ENCODE measurements at places on chromosomes 12 and 14.

DNA sequence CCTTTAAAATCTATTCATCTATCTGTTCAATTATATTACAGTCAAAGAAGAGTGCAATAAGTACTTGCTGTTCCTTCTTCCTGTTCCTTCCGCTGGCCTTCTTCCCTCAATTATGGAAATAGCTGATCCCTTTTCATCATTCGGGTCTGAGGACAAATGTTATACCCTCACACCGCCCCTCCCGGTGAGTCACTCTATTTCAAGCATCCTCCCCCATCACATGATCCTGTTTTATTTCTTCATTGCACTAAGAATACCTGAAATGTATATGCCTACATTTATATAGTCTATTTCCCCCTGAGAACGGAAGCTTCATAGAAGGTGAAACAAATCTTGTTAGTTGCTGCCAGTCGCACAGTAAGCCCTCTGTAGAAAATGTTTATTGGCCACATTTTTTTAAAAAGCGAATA lies 2.5 kb downstream of the SLC38A1 start:
- DNase-seq = peak; percentile 52

DNA sequence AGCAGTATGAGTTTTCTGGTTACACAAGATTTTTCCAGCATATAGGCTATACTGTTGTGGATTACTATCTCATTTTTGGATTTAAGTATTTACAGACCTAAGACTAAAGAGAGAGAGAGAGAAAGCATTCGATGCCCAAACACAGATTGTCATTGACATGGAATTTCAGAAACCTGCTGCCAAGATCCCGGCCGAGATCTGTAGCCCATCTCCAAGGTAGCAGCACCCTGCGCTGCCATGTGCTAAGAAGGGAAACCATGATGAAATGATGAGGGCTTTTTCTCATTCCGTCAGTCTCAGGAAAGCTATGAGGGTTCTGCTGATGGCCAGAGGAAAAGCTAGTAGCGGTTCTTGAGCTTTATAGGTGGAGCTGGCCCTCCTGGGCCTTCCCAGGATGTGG lies 135.6 kb upstream of the EVL start:
- DNase-seq = no peak

DNA sequence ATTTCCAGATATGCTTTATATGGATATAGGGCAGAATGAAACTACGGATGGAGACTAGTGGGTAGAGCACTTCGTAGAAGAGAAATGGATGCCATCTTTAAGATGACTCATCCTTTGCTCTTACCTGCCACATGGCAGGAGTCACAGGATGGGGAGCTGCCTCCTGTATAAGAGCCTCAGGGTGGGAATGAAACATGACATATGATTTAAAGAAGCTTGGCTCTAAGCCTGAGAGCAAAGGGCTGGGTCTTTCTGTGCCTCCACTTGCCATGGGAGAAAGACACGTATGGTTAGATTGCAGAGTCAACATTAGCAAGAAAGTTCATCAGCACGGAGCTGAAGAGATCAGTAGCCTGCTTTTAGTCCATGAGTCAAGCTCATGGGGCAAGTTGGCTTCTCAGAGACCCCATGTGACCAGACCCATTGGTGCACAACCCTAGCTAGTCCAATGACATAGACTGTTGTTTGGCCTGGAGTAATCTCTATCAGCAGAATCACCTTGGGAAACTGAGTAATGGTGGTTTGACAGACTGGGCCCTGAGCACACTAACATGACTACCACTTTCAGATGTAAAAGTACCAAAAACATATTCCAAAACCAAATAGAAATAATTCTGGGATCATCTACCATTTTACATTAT lies 38.1 kb upstream of the IL22 start:
- DNase-seq = no peak

GRCh38 chr14:92549105-92549858 lies 35.7 kb downstream of the RIN3 start:
- no peak for DNase-seq

DNA sequence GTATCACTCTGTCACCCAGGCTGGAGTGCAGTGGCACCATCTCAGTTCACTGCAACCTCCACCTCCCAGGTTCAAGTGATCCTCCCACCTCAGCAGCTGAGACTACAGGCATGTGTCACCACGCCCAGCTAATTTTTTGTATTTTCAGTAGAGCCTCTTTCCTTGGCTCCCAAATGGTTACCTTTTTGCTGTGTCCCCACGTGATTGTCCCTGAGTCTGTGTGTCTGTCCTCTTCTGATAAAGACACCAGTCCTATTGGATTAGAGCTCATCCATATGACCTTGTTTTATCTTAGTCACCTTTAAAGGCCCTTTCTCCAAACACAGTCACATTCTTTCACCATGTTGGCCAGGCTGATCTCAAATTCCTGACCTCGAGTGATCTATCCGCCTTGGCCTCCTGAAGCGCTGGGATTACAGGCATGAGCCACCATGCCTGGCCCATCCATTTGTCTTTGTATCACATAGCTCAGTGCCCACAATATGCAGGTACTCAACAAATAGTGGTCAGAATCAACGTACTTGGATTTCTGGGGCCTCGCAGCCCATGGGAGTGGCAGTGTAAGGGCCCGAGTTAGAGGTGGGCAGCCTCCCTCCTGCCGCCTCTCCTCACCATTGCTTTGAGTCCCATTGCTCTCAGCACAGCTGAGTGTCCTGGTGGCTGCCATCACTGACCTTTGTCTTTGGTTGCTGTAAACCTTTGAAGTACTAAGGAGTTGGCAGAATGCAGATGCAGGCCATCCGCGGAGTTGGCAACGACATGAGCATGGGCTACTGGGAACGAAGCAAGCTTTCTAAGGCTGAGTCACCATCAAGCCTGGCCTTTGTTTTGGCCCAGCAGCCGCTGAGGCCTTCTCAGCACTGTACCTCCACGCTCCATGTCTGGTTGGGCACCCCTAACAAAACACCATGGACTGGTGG lies 9.3 kb downstream of the TPCN1 start:
- DNase-seq = no peak

GRCh38 chr12:10194160-10194670 lies 15.4 kb downstream of the TMEM52B start:
- DNase-seq = no peak

DNA sequence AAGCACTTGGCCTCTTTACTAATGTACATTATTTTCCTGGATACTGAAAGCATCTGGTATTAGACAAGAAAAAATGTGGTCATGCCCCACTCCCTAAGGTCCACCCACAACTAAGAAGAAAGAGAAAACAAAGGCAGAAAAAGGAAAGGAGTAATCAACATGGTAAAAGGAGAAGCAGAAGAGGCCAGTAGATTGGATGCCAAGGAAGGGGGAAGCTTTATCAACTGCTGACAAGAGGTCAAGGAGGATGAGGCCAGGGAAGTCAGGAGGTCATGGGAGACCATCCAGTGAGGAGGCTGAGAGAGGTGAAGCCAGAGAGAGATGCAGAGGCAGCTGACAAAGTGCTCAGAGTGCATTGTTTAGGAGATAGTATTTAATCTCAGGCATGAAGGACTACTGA lies 383.5 kb downstream of the ZFP36L1 start:
- DNase-seq = no peak

- DNase-seq = peak; percentile 13
These were observed 291.7 kb downstream of the RAD51B start for GRCh38 chr14:68111097-68111852.

DNA sequence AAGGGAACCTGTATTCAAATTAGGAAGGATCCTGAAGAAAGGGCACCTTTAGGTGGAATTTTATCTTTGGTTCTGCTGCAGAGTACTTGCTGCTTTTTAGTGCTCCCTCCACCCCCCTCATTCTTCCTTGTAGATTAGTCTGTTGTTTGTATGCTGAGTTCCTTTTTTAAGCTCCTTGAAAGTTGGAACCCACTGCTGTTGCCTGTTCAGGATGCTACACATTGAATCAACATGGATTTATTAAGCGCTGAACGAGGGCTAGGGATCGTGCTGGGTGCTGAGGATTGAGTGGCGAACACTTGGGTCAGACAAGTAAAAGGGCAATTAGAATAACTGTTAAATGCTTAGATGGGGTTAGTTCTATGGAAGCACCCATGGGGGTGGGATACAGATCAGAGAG lies 884 bp upstream of the AMN1 start:
- DNase-seq = no peak

DNA sequence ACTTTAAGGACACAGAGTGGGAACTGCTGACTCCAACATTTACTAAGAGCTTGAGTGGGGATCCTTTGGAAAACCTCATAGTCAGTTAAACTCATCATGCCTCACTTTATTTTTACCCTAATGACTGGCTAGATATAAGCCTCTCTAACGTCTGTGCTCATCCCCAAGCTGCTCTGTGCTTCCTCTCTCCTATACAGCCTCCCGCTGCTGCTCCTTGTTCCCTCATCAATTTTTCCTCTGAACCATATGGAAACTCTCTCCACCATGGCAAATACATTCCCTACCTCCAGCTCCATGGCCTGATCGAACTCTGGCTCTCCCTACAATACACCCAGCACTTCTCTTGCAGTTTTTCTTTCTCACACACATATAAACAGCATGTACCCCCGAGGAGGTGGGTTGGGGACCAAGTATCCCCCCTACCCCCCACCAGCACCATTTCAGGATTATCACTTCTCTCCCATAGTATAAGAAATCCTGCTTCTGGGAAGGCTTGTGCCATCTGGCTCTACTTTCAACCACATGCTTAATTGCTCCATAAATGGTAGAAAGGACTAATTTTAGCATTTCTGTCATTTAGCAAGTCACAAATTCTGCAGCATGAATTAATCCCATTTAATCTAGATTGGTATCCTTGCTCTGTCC lies 39.2 kb upstream of the DYRK2 start:
- DNase-seq = no peak

DNA sequence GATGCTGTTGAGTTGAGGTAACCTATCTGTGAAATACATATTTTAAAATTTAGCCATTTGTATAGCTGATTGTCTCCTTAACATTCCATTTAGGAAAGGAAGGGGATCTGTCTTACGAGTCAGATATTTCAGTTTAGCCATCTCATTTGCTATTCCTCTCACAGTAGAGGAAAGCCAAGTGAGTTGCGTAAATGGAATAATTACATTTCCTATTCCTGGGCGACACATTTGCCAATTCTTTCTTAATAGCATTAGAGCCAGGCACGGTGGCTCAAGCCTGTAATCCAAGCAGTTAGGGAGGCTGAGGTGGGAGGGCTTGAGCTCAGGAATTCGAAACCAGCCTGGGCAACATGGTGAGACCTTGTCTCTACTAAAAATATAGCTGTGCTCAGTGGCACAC lies 116.3 kb downstream of the TMX1 start:
- no peak for DNase-seq

GRCh38 chr12:68587448-68587873 lies 23.2 kb upstream of the RAP1B start:
- DNase-seq = no peak

DNA sequence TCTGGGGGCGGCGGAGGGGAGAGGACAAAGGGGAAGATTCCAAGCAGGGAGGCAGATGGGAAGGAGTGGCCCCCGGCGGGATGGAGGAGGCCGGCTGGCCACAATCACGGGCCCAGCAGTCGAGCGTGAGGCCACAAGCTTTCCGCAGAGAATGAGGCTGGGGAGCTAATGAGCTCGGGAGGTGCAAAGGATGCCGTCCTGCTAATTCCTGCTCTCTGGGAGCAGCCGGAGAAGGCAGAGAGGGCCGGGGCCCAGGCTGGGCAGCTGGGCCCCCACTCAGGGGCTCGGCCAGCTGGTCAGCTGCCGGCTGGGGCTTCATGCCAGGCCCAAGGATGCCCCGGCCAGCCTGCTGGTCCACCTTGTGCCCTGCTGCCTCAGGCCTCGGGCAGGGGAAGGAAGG lies 98.1 kb upstream of the LHX5 start:
- DNase-seq = no peak

- peak; percentile 36 for DNase-seq
These were observed 595 bp upstream of the METAP2 start for GRCh38 chr12:95473231-95473883.

DNA sequence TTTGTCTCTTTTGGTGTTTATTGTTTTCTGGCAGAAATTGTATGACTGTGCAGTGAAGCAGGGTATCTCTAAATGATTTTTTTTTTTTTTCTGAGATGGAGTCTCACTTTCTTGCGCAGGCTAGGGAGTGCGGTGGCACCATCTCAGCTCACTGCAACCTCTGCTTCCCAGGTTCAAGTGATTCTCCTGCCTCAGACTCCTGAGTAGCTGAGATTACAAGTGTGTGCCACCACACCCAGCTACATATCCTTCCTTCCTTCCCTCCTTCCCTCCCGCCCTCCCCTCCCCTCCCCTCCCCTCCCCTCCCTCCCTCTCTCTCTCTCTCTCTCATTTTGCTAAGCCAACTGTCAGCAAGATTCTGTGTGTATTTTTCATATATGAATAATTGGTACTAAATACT lies 94.4 kb downstream of the PPHLN1 start:
- no peak for DNase-seq

DNA sequence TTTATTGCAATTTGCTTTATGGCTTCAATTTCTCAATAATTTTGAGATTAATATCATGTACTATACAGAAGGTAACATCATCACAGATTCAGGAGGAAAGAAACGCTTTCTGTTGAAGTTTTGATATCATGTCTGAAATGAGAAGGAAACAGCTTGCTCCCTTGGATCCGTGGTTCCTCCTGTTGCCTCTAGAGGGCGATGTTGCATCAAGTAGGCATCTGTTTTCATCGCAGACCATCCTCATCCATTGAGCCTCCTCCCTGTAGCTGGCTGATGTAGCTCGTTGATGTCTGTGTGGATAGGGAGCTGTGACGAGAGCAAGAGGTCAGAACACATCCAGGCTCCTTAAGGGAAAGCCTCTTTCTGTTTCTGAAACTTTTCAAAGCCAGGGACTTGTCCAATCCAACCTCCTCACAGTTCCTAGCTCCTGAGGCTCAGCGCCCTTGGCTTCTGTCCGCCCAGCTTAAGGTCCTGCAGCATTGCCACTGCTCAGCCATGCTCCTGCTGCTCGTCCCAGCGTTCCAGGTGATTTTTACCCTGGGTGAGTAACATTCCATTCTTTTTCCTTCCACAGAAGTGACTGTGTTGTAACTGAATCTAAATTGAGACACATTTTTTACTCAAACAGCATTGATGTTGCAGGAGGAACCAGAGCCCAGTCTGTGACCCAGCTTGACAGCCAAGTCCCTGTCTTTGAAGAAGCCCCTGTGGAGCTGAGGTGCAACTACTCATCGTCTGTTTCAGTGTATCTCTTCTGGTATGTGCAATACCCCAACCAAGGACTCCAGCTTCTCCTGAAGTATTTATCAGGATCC lies 304.8 kb upstream of the OR4E1 start:
- DNase-seq = peak; percentile 22

GRCh38 chr12:132873724-132874123 lies 13.7 kb downstream of the CHFR start:
- no peak for DNase-seq

GRCh38 chr12:93594766-93595311 lies 22.4 kb downstream of the SOCS2 start:
- DNase-seq = no peak

Measured in SK-N-DZ (cell line).